ENCODE measurements at places on chromosomes 16 and 17.
A peak's percentile ranks its signal among the peaks of the same experiment; 100 is the strongest.

DNA sequence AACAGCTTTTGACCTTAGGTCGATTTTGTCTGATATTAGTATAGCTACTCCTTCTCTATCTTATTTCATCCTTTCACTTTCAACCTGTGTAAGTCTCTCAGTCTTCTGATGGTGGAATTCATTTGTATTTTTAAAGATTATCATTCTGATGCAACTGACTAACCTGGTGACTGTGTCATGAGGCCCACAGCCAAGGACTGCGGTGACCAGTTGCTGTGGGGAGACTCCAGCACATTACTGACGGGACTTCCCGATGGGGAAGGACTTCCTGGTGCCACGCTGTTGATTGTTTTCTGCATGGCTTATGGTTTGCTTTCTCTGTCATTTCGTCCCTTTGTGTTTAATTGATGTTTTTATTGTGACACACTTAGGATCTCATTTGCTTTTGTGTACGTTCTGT, 34.2 kb downstream of the RMI2 start:
- peak; percentile 52 for DNase-seq

DNA sequence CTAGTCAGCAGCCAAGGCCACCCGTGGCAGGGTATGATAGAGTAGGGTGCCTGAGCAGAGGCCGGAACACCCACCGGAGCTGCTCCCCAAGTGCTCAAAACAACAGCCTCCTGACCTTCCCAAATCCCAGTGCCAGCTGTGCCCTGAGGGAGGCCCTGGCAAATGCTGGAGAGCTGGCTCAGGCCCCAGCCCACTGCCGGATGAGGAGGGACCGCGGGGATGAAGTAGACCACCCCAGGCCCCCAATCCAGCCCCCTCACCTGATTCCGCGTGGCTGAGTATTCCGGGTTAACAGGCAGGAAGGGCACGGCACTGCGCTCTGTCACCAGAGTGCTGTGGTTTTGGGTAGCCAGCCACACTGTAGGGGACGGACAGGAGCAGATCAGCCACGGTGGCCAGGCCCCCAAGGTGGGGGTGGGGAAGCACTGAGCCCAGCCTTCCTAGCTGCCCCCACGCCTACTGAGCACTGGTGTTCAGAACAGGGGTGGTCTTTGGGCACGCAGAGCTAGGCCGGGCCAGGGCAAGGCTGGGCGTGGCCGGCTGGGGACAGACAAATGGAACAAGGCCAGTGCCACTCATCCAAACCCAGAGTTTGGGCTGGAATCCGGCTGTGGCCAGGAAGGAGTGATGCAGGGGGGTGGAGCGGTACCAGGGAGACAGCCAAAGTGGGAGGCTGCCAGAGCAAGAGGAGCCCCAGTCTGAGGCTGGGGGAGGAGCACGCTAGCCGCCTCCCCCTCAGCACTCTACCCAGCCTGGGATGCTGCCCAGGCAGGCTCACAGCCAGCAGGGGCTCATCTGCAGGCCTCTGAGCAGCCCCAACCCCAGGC, 9.1 kb downstream of the TP53I13 start:
- no peak for DNase-seq

DNA sequence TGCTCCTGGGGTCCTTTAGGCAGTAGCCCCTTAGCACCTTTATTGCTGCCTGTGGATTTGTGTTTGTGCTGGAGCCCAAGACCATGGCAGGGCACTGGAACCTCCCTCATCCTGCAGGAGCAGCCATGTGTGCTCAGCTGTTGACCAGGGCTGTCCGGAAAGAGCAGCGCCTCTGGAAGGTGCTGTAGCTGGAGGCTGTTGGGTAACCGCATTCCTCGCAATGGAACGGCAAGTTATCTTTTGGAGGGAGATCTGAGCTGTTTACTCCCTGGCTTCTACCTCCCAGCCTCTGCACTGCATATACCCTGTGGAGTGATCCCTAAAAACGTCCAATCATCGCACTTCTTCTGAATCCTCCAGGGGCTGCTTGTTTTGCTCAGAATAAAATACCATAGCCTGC, 291.0 kb downstream of the SNX29 start:
- no peak for DNase-seq

DNA sequence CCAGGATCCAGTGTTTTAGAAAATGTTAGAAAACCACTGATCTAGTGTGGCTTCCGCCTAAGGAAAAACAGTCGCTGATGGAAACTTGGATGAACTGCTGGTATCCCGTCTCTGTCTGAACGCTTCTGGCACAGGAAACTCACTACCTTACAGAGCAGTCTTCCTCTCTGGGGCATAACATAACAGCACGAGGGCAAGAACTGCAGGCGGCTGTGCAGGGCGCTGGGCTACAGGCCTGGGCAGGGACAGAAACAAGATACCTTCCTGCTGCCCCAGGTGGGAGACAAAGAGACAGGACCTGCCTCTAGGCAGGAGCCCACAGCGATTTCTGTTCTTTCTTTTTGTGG, 10.5 kb downstream of the MXRA7 start:
- DNase-seq = no peak

- DNase-seq = peak; percentile 31
These were observed 113.4 kb downstream of the ENGASE start for GRCh38 chr17:79188048-79188447.

DNA sequence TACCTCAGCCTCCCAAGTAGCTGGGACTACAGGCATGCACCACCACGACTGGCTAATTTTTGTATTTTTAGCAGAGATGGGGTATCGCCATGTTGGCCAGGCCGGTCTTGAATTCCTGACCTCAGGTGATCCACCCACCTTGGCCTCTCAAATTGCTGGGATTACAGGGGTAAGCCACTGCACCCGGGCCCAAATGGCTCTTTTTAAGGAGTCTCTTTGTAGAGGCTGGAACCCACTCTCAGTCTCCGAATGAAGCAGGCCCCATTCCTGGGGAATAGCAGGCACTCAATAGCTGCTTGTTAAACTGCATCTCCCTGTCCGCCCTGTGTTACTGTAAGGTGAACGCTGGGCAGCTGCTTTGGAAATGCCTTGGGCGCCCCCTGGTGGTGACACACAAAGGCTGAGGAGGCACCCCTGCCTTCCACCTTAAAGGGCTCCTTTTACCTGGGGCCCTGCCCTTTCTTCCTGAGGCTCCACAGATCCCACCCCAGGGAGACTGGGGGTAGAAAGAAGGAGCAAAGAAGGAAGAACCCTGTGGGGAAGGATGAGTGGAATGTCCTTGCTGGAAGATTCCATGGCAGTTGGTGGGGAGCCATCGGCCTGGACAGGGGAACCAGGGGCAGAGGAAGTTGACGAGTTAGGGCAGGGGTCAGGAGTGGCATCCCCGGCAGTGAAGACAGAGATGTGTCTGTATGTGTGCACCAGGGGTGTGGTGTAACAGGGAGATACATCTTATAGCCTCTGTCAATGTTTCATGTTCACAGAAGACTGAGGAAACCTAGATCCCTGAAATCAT, 6.1 kb upstream of the SP2 start:
- DNase-seq = peak; percentile 97

GRCh38 chr17:73924909-73925186, 278.6 kb upstream of the RPL38 start:
- no peak for DNase-seq

DNA sequence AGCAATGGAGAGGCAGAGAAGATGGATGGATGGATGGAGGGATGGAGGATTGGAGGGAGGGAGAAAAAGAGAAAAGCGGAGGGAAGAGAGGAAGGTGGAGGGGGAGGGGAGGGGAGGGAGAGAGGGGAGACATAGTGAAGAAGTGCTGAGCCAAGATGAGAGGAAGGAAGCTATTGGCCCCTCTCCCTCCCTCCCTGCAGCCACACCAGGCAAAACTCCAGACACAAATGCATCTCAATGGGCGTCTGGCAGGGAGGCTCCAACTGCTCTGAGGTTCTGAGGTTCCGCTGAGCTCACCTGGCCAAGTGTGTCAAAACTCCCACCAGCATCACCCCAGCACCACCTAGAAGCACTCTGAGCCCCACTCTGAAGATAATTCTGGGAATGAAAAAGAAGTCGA, 26.9 kb upstream of the PHB1 start:
- DNase-seq = no peak

- peak; percentile 62 for DNase-seq
These were observed 26.5 kb upstream of the ADGRG1 start for GRCh38 chr16:57601801-57602478.

- no peak for DNase-seq
These were observed 2.0 kb upstream of the ELMO3 start for GRCh38 chr16:67196881-67197280.

DNA sequence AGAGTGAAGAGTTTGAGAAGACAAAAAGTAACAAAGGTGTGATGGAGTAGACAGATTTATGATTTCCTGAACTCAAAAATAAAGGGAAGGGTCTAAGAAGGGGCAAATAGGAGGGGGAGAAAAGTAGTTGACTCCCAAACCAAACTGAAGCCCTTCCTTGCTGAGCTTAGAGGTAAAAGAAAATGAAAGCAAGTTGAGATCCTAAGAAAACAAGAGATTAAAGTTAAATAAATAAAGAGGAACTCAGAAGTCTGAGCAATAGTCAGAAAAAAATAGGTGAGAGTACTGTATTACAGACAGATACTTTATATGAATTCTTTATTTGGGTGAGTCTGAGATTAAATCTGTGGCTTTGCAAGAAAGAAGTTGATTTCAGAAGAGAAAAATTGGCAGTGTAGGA, 3.3 kb upstream of the PSMD12 start:
- no peak for DNase-seq

- no peak for DNase-seq
These were observed 271.8 kb downstream of the CPPED1 start for GRCh38 chr16:12531937-12532336.

- DNase-seq = peak; percentile 30
These were observed 35.3 kb downstream of the HIC1 start for GRCh38 chr17:2090210-2090641.

DNA sequence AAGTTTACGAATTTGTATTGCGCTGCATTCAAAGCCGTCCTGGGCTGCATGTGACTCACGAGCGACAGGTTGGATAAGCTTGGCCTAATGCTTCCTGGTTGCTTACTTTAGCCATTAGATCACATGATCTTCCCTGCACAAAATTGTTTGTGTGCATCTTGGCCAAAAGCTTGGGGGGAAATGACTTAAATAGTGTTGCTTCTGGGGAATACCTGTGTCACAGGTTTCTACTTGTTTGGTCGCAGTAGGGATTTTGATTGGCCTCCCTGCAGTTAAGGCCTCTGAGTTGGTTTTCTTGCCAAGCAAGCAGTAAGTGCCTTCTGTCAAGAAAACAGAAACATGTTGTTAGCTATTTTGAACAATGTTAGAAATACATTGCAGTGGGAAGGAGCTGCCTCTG, 39.6 kb upstream of the DUSP14 start:
- DNase-seq = no peak

DNA sequence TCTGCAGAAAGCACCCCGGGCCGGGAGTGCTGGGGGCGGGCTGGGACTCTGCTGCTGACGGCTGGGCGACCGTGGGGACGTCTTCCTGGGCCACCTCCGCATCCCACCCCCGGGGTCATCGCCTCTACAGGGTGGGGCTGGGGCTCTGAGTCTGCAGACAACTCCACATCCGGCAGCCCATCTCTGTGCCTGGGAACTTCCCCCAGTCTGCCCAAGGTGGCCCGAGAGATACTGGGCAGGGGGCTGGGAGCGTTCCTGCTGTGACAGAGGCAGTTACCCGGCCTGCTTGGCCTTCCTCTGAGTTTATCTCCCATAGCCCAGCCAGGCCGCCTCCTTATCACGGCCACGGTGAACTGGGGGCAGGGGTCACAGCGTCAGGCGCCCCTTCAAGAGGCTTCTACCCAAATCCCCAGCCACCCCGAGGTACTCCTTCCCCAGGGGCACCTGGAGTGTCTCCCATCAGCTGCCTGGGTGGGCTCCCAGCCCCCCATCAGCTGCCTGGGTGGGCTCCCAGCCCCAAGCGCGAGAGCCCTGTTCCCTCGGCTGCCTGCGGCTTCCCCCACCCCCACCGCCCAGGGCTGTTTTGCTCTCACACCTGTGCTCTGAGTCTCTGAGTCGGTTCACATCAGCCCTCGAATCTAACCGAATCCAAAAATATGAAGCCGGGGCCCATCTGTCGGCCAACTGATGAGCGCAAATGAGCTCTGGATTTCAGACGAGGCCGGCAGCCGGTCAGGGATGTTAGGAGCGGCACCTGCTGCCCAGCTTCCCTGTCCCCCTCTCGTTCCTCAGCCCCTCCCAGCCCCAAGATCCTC, 15.6 kb upstream of the CBFA2T3 start:
- DNase-seq = no peak

- no peak for DNase-seq
These were observed 14.5 kb downstream of the KANSL1 start for GRCh38 chr17:46178550-46179214.

- no peak for DNase-seq
These were observed 3.8 kb upstream of the VAC14 start for GRCh38 chr16:70804734-70805169.

- DNase-seq = no peak
These were observed 16.6 kb downstream of the KRT12 start for GRCh38 chr17:40850293-40850972.

GRCh38 chr17:7132511-7133094, 18.0 kb upstream of the ASGR2 start:
- peak; percentile 62 for DNase-seq

DNA sequence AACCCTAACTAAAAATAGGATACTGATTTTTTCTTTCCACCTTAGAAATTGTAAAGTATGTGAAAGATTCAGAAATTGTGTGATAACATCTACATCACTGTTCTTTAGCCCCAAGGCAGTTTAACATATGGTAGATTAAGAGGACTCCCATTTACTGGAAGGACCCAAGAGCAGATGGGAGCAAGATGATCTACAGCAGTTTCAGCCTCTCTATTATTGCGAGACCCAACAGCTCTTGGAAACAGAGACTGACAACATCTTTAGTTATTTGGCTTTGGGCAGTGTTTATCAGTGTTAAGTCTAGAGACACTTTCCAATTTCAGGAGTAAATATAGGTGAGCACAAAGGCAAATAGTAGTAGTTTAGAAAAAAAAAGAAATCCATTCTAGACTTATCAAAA, 124.9 kb upstream of the CORO6 start:
- no peak for DNase-seq

GRCh38 chr16:51393381-51394005, 242.4 kb upstream of the SALL1 start:
- DNase-seq = no peak

- DNase-seq = no peak
These were observed 11.1 kb downstream of the NR1D1 start for GRCh38 chr17:40089077-40089895.

DNA sequence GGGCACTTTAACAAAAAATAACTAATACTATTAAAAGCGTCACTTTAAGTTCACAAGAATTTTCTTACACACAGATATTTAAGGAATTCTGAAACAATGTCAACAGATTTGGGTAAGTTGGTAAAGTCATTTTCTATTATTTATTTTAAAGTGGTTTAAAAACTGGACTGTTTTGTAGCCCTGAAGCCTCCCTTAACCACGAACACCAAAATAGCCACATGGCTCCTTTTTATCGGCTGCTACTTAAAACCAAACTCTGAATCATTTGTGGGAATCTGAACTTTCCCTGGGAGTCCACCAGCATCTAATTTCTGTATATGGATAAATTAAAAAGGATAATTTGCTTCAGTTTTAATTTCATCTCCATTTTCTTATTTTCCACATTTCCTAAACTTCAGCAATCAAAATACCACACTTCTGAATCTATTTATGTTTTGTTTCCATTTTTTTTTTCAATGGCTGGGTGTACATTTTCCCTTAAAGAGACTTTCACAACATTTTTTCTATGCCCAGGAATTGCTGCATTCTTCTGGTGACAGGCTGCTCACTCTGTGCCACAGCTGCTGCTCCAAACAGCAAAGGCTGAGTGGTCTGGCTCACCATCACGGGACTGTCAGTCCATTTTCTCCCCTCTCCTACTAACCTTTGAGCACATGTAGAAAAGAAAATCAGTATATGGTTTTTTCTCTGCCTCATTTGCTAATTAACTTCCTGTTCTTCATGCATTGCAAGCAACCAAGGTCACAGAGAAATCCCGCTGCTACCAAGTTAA, 255.5 kb upstream of the KCNJ16 start:
- DNase-seq = no peak

GRCh38 chr17:76370261-76370993, 14.0 kb upstream of the SPHK1 start:
- no peak for DNase-seq

All from stimulated activated CD4-positive, alpha-beta T cell treated with anti-CD3 and anti-CD28 coated beads, Interleukin-2, amount 100 ng/mL, for 24 hours (primary cell).